ENCODE measurements at places on chromosomes 6 and 20. TPM values are rescaled to one million over a fixed set of nuclear protein-coding genes. Genes with fewer than 3 reads are reported as not detected.

Gene PSORS1C2
- total RNA-seq = not detected

Gene VWA7
- total RNA-seq = 8.7 TPM

Gene INSM1
- 3.2 TPM for total RNA-seq

Gene GRM4
- total RNA-seq = 10.9 TPM

Gene RWDD2A
- total RNA-seq = 14.4 TPM

Gene TPX2
- 2.5 TPM for total RNA-seq

Gene CTCFL
- total RNA-seq = not detected

Gene ME1
- total RNA-seq = 21.0 TPM

Gene ERVFRD-1
- total RNA-seq = not detected

Gene MRPL14
- total RNA-seq = 22.7 TPM

Gene SMPDL3A
- total RNA-seq = 9.7 TPM

Gene NKX2-2
- 17.3 TPM for total RNA-seq

Gene CST7
- total RNA-seq = not detected

Gene OR2H2
- not detected for total RNA-seq

Gene DHX35
- 10.8 TPM for total RNA-seq

Gene MICA
- 7.1 TPM for total RNA-seq

Gene COL11A2
- 9.1 TPM for total RNA-seq

Gene EFCAB8
- not detected for total RNA-seq

Gene TMEM244
- not detected for total RNA-seq

Gene NOX3
- total RNA-seq = not detected

Gene BTN1A1
- not detected for total RNA-seq

Gene HACE1
- total RNA-seq = 44.5 TPM

Gene FAM162B
- total RNA-seq = 21.0 TPM

Gene AVP
- total RNA-seq = not detected

Gene CTSZ
- 49.2 TPM for total RNA-seq

Gene TFAP2D
- total RNA-seq = 0.93 TPM

Gene TGM3
- total RNA-seq = 0.38 TPM

Gene ISM1
- total RNA-seq = 1.6 TPM

Gene PET117
- total RNA-seq = 22.6 TPM

Gene HEY2
- total RNA-seq = 12.2 TPM

Gene PGM3
- 44.4 TPM for total RNA-seq

Gene ENPP4
- total RNA-seq = 31.5 TPM

Gene MAN1A1
- 13.2 TPM for total RNA-seq

Gene DEF6
- 2.6 TPM for total RNA-seq

Gene CLDN20
- total RNA-seq = not detected

Gene FRK
- 1.3 TPM for total RNA-seq

Gene SLC52A3
- total RNA-seq = 3.9 TPM

Gene HLA-DPA1
- total RNA-seq = 95.1 TPM

Gene PXDC1
- 17.6 TPM for total RNA-seq

Gene SLX4IP
- 6.4 TPM for total RNA-seq

Gene ID4
- 33.1 TPM for total RNA-seq

Gene COL9A1
- 4.7 TPM for total RNA-seq

Gene FOXS1
- total RNA-seq = 0.94 TPM

Gene PLN
- total RNA-seq = 1.7 TPM
